ENCODE measurements at places on chromosomes 13 and 19.
A peak's percentile ranks its signal among the peaks of the same experiment; 100 is the strongest.

DNA sequence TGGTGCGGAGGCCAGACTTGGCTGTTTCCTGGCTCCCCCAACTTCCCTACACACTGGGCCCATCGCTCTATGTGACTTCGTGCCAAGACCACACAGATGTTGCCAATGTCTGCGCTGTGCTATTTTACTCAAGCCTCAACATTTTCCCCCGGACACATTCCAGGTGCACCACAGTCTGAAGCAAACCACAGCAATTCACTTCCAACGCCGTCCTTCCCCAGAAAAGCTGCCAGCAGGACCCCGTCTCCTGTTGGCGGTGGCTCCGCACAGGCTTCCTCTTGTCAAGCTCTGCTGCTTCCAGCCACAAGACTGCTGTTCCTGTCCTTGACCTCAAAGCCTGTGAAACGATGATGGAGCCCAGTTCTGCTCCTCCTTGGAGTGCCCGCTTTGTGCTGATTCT is 100.7 kb downstream of the CRYL1 start:
- peaks cover 2% of the 10 kb centered on the region for H3K27me3 ChIP-seq
- peak overlapping the region; percentile 7 for H3K27ac ChIP-seq
- H3K4me1 ChIP-seq, result peaks cover 33% of the 10 kb centered on the region

DNA sequence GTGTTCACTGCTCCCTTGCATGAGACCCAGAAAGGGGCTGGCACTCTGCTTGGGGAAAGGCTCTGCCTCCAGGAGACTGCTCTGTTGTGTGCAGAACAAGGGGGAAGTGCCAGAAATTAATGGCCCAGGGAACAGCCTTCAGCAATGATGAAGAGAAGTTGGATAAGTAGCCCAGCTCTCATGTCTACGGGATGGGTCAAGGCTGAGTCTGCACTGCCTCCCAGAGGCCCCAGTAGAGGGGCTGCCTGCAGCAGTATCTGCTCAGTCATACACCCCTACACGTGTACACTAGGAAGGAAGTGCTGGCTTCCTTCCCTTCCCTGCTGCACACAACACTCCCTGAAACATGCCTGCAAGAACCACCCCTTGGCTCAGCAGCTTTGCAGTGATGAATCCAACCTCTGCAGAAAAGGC is 54.6 kb upstream of the URI1 start:
- H3K27me3 ChIP-seq, result peaks cover 2% of the 10 kb centered on the region
- H3K36me3 ChIP-seq, result no peaks in the 10 kb centered on the region
- no peak overlapping the region for H3K4me3 ChIP-seq
- H3K4me1 ChIP-seq, result no peaks in the 10 kb centered on the region

DNA sequence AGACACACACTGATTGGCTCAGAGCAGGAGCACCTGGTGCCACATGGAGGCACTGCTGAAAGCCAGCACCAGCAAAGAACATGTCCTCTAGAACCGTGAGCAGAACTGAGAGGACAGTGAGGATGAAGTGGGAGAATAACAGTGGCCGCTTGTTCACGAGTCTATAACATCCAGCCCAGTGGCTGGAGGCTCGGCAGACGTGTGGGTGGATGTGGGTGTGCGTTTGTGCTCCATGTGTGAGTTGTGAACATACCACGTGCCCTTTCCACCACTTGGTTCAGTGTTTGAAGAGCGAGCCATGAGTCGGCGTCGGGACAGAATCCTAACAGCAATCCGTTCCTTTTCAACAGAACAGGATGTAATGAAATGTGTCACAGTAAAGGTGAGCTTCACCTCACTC is 113.0 kb downstream of the SOX1 start:
- H3K4me3 ChIP-seq, result no peak overlapping the region
- peaks cover 6% of the 10 kb centered on the region for H3K4me1 ChIP-seq
- H3K27me3 ChIP-seq, result peaks cover 3% of the 10 kb centered on the region
- H3K27ac ChIP-seq, result no peak overlapping the region
- DNase-seq, result no peak

DNA sequence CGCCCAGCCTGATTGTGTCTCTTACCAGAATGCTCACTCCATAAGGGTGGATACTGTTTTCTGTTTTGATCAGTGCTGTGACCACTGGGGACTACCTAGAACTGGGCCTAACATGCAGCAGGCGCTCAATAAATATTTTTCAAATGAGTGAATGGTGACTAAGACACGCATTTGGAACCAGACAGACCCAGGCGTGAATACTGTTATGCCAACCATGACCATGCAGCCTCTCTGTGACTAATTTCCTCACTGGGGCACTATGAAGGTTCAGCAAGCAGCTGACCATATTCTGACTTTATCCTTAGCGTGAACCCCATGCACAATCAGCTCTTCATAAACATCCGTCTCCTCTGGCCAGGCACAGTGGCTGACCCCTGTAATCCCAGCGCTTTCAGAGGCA is 13.0 kb upstream of the SPC24 start:
- no peak overlapping the region for H3K4me3 ChIP-seq
- peaks cover 6% of the 10 kb centered on the region for H3K36me3 ChIP-seq
- no peak for DNase-seq
- no peak overlapping the region for H3K27ac ChIP-seq

All from glutamatergic neuron (in vitro differentiated cells).